ENCODE measurements at places on chromosomes 4 and X. TPM values are rescaled to one million over a fixed set of nuclear protein-coding genes. Genes with fewer than 3 reads are reported as not detected.

TXK gene
- not detected for total RNA-seq

CXCL5 gene
- total RNA-seq, result 0.28 TPM

DCAF8L2 gene
- total RNA-seq, result not detected

MGAT4D gene
- total RNA-seq, result not detected

USP17L28 gene
- total RNA-seq, result not detected

AMBN gene
- total RNA-seq, result not detected

LAMTOR3 gene
- total RNA-seq, result 38.9 TPM

Data from neural crest cell (in vitro differentiated cells).